Thyroid gland (tissue), 4 donors: ENCODE measurements at places on chromosomes 12 and 14. TPM values are rescaled to one million over a fixed set of nuclear protein-coding genes. Genes with fewer than 3 reads are reported as not detected.
A peak's percentile ranks its signal among the peaks of the same experiment; 100 is the strongest.

DNA sequence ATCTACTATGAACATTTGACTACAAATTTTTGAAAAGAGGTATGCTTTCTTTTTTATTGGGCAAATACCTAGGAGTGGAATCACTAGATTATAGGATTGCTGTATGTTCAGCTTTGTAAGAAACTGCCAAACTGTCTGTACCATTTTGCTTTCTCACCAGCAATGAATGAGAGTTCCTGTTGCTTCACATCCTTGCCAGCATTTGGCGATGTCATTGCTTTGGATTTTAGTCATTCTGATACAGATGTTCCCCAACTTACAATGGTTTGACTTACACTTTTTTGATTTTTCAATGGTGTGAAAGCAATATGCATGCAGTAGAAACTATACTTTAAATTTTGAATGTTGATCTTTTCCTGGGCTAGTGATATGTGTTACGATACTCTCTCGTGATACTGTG is 328.7 kb downstream of the RAD51B start:
- H3K4me3 ChIP-seq = no peak overlapping the region
- no peak for DNase-seq
- H3K4me1 ChIP-seq = peaks cover 36% of the 10 kb centered on the region
- no peaks in the 10 kb centered on the region for H3K27me3 ChIP-seq

Gene GLI1
- not detected for total RNA-seq

- H3K36me3 ChIP-seq = no peaks in the 10 kb centered on the region
- no peak overlapping the region for H3K27ac ChIP-seq
- no peak overlapping the region for H3K4me3 ChIP-seq
These were observed 77.3 kb downstream of the SNAPC1 start for GRCh38 chr14:61839507-61839906.

- DNase-seq = no peak
- H3K4me1 ChIP-seq = peaks cover 7% of the 10 kb centered on the region
- no peak overlapping the region for H3K27ac ChIP-seq
- no peak overlapping the region for H3K4me3 ChIP-seq
- no peaks in the 10 kb centered on the region for H3K36me3 ChIP-seq
These were observed 4.5 kb downstream of the E2F7 start for GRCh38 chr12:77060883-77061240.

DNA sequence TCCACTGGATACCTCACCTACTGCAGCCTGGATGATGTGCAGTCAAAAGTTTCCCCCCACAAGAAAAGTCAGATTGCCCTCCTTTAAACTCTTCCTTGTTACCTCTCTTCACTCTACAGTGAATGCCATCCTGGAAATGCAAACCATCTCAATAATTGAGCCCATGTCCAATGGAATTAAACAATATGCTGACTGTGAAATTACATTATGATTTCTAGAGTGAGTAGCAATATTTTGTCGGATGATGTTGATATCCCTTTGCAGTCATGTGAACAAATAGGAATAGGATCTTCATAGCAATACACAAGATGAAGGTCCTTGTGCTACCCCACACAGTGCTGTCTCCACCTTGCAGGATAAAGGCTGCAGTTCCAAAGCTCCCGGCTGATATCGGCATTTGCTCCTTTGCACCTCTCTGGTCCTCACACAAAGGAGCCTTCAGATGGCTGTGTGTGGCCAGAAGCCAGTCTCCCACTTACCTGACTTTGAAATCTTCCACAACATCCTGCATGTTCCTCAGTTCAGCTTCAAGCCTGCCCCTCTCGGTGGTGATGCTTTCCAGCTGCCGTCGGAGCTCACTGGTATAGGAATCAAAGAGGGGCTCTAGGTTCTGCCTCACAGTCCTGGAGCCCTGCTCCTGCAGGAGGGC is 1.5 kb downstream of the KRT75 start:
- no peaks in the 10 kb centered on the region for H3K27me3 ChIP-seq
- H3K4me1 ChIP-seq = no peaks in the 10 kb centered on the region
- no peak for DNase-seq
- H3K36me3 ChIP-seq = no peaks in the 10 kb centered on the region
- no peak overlapping the region for H3K27ac ChIP-seq
- no peak overlapping the region for H3K4me3 ChIP-seq

GRCh38 chr14:77593501-77593961 is 22.9 kb downstream of the SPTLC2 start:
- H3K4me3 ChIP-seq = no peak overlapping the region
- no peaks in the 10 kb centered on the region for H3K27me3 ChIP-seq
- H3K27ac ChIP-seq = no peak overlapping the region
- DNase-seq = no peak
- peaks cover 7% of the 10 kb centered on the region for H3K4me1 ChIP-seq
- peaks cover 7% of the 10 kb centered on the region for H3K36me3 ChIP-seq

GRCh38 chr14:50039734-50040400 is 76.5 kb downstream of the VCPKMT start:
- peaks cover 4% of the 10 kb centered on the region for H3K4me1 ChIP-seq
- no peak overlapping the region for H3K27ac ChIP-seq
- H3K4me3 ChIP-seq = no peak overlapping the region
- H3K27me3 ChIP-seq = no peaks in the 10 kb centered on the region
- H3K36me3 ChIP-seq = no peaks in the 10 kb centered on the region

DNA sequence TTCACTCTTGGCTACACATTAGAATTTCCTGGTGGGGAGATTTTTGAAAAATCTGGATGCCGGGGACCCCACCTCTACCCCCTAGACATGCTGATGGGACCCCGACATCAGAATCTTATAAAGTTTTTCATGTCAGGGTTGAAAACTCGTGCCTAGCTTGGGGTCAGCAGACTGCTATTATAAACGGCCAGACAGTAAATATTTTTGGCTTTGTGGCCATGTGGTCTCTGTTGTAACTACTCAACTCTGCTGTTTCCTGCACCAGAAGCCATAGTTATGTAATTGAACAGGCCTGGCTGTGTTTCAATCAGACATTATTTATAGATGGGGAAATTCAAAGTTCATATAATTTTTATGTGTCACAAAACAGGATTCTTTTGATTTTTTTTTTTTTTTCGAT is 41.6 kb downstream of the ACACB start:
- H3K27me3 ChIP-seq = no peaks in the 10 kb centered on the region
- no peak overlapping the region for H3K4me3 ChIP-seq
- no peak for DNase-seq
- H3K36me3 ChIP-seq = no peaks in the 10 kb centered on the region

GRCh38 chr12:65643595-65644386 is 180.5 kb upstream of the HMGA2 start:
- no peak for DNase-seq
- no peak overlapping the region for H3K4me3 ChIP-seq

GRCh38 chr14:46451800-46452199 is 199.8 kb downstream of the RPL10L start:
- H3K4me3 ChIP-seq = no peak overlapping the region
- no peak overlapping the region for H3K27ac ChIP-seq
- H3K27me3 ChIP-seq = no peaks in the 10 kb centered on the region

Gene RNASE2
- not detected for total RNA-seq

GRCh38 chr12:97301576-97301975 is 161.0 kb upstream of the RMST start:
- no peak overlapping the region for H3K4me3 ChIP-seq
- DNase-seq = no peak
- no peaks in the 10 kb centered on the region for H3K4me1 ChIP-seq
- no peak overlapping the region for H3K27ac ChIP-seq
- no peaks in the 10 kb centered on the region for H3K36me3 ChIP-seq

Gene PPP1R13B
- 77.0 TPM for total RNA-seq

DNA sequence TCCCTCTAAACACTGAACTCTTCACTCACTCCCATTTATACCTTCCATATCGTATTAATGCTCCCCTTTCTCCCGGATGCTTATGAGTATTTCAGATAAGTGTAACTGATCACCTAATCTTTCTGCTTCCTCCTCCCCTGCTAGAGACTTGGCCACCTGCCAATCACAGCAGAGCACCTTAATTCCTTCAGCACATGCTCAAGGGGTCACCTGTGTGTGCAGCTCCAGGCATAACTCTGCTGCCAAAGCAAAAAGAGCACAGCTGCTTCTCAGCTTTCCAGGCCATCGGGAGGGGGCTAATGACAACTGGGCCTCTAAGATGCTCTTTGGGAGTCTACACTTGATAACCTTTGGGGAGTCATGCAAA is 106.9 kb upstream of the DYRK2 start:
- DNase-seq = peak; percentile 86
- H3K4me3 ChIP-seq = no peak overlapping the region
- no peak overlapping the region for H3K27ac ChIP-seq

- no peaks in the 10 kb centered on the region for H3K27me3 ChIP-seq
- H3K27ac ChIP-seq = no peak overlapping the region
- H3K4me1 ChIP-seq = no peaks in the 10 kb centered on the region
- DNase-seq = no peak
- H3K4me3 ChIP-seq = no peak overlapping the region
These were observed 6.0 kb upstream of the VAMP1 start for GRCh38 chr12:6476489-6476888.

Gene TMEM30B
- 153 TPM for total RNA-seq

DNA sequence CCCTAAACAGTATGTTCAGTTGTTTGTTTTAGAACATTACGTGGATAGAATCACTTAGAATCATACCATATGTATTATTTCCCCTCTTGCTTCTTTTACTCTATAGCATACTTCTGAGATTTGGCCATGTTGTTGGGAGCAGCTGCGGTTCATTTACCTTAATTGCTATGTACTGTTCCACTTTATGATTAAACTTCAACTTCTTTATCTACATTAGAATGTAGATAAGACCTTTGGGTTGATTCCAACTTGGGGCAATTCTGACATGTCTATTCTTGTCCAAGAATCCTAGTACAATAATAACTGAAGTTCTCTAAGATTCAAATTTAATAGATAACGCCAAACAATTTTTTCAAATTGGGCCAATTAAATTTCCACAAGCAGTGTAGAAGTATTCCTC is 80.7 kb downstream of the GRIN2B start:
- no peaks in the 10 kb centered on the region for H3K27me3 ChIP-seq
- no peak overlapping the region for H3K27ac ChIP-seq
- no peaks in the 10 kb centered on the region for H3K36me3 ChIP-seq
- no peaks in the 10 kb centered on the region for H3K4me1 ChIP-seq
- DNase-seq = no peak
- no peak overlapping the region for H3K4me3 ChIP-seq

Gene CHGA
- total RNA-seq = 2.4 TPM

Gene ADAM20
- 2.1 TPM for total RNA-seq

DNA sequence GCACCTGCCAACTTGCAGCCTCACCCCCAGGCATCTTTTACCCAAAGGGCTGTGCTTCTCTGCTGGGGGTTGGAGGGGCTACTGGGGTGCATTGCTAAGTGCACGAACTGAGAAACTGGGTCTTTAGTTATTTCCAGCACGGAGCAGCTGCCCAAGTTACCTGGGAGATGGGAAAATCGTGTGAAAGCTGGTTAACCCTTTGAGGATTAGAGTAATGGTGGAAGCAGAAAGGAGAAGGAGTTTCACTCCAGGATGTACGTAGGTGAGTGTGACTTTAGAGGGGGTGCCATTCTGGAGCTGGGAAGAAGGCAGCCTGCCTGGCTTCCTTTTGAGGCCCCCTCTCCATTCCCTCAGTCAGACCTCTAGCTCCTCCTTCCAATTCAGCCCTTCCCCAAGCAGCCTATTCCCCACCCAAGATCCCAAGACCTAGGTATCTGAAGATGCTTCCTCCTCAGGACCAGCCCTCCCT is 1.0 kb upstream of the ADCY6 start:
- H3K4me3 ChIP-seq = peak overlapping the region; percentile 93
- H3K36me3 ChIP-seq = no peaks in the 10 kb centered on the region
- H3K27ac ChIP-seq = no peak overlapping the region
- H3K4me1 ChIP-seq = peaks cover 23% of the 10 kb centered on the region

GRCh38 chr12:67034110-67034879 is 234.9 kb upstream of the CAND1 start:
- no peak overlapping the region for H3K27ac ChIP-seq
- no peaks in the 10 kb centered on the region for H3K27me3 ChIP-seq
- H3K4me1 ChIP-seq = peaks cover 5% of the 10 kb centered on the region
- H3K4me3 ChIP-seq = no peak overlapping the region

DNA sequence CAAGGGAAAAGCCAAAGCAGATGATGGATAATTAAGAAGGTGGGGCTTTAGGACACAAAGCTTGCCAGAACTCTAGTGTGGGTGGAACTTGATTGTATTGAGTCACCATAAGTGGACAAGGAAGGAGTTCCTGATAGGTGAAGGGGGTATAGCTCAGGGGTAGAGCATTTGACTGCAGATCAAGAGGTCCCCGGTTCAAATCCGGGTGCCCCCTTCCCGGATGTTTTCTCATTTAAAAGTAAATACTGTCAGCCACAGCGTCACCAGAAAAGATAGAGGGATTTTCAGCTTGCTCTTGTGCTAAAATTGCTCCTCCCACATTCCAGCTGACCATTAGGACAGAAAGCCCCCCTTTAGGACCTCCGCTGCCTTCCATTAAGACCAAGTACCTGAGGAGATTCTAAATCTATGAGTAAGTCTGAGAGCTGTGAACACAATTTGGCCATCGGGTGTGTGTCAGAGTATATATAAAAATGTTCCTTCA is 36.6 kb downstream of the DCAF4 start:
- H3K4me1 ChIP-seq = no peaks in the 10 kb centered on the region
- no peak overlapping the region for H3K4me3 ChIP-seq
- H3K27ac ChIP-seq = no peak overlapping the region
- DNase-seq = no peak
- peaks cover 6% of the 10 kb centered on the region for H3K36me3 ChIP-seq

DNA sequence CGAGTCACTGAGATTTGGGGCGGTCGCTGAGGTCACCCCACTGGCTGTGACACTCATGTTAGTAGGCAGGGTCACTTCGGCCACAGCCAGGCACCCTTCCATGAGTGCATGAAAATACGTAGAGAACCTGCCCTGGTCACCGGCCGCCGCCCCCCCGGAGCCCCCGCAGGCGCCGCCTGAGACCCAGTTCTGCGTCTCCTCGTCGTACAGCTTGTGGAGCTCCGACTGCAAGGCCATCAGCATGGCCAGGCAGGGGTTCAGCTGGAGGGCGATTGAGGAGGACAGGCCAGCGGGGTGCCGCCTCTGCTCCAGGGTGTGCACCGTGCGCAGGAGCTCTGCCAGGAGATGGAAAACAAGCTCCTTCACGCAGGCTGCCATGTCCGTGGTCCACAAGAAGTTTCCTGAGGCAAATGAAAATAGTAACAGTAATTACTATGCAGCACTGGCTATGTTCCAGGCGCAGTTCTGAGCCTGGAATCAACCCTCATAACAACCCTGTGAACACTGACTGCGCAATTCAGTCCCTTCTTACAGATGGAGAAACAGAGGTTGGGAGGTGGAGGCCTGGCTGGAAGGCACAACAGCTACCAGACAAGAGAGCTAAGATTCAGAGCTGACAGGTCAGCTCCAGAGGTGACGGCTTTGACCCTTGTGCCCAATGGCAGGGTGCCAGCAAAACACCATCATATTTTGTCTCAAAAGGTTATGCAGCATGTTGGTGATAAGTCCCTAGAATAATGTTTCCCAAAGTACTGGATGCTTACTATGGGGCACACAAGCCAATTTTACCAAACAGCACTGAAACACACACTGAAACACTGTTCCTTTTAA is 59.9 kb downstream of the TRAFD1 start:
- no peaks in the 10 kb centered on the region for H3K27me3 ChIP-seq
- peaks cover 52% of the 10 kb centered on the region for H3K36me3 ChIP-seq
- H3K4me3 ChIP-seq = no peak overlapping the region
- no peak for DNase-seq
- no peak overlapping the region for H3K27ac ChIP-seq

GRCh38 chr14:54737132-54737711 is 165.4 kb downstream of the GCH1 start:
- DNase-seq = no peak
- H3K27ac ChIP-seq = no peak overlapping the region
- H3K36me3 ChIP-seq = no peaks in the 10 kb centered on the region
- no peak overlapping the region for H3K4me3 ChIP-seq
- H3K4me1 ChIP-seq = peaks cover 36% of the 10 kb centered on the region
